ENCODE measurements at places on chromosomes 2 and 18. TPM values are rescaled to one million over a fixed set of nuclear protein-coding genes. Genes with fewer than 3 reads are reported as not detected.

PARD3B gene
- total RNA-seq: 7.0 TPM

ALLC gene
- not detected for total RNA-seq

CTAGE1 gene
- total RNA-seq: 0.12 TPM

DSC2 gene
- 39.4 TPM for total RNA-seq

DNA sequence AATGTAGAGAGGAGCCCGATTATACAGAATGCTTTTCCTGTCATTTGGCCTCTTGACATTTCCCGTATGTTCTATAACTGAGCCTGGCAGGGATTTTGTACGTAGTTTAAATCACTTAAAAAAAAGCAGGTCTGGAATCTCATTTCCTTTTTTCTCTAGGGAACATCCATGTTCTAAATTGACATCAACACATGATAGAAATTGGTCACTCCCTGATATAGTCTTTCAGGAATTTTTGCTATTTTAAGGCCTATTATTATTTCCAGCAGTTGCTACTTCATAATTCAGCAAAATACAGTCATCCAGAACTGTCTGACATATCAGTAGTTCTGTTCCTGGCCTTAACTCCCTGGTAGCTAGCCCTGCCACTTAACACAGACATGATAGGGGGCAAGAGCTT, 565.7 kb upstream of the ZEB2 start:
- no peaks in the 10 kb centered on the region for H3K4me1 ChIP-seq
- no peak overlapping the region for H3K27ac ChIP-seq
- no peak for DNase-seq
- no peak overlapping the region for H3K4me3 ChIP-seq
- H3K27me3 ChIP-seq: no peaks in the 10 kb centered on the region
- no peaks in the 10 kb centered on the region for H3K36me3 ChIP-seq

DNA sequence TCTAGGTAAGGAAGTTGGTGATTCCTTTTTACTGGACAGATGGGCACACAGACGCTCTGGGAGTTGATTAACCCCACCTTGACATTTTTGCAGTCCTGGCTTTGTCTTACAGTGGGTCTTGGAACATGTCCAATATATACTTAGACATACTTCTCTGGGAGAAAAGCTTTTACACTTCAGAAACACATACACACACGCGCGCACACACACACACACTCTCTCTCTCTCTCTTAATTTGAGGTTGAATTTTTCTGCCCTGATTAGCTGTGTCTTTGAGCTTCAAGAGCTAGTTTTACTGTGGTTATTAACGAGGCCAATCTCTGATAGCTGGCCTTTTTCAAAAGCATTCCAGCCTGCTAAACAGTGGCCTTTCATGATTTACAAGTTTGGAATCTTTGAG, 215.0 kb downstream of the MYCN start:
- no peaks in the 10 kb centered on the region for H3K36me3 ChIP-seq
- no peak for DNase-seq
- no peak overlapping the region for H3K27ac ChIP-seq
- no peak overlapping the region for H3K4me3 ChIP-seq
- H3K4me1 ChIP-seq: no peaks in the 10 kb centered on the region
